Suppressor macrophage treated with lipopolysaccharide for 1 hour (primary cell): ENCODE measurements at places on chromosomes 11 and 22.

DNA sequence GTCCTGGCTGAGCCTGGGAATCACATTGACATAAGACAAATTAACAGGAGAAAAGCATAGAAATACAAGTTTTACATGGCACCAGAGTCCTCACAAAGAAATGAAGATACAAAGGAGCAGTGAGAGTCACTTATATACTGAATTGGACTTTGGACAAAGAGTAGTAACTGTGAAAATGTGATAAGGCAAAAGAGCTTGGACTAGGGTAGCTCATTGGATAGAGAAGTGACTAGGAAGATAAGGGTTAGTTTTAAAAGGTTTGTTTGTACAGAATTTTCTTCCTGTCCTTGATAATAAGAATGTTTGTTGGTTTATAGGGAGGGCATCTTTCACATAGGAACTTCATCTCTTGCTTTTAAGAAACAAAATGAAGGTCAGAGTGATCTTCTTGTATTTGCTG is 17.9 kb upstream of the NUCB2 start:
- no peak for DNase-seq

GRCh38 chr11:114617157-114618124 is 21.9 kb upstream of the NXPE4 start:
- DNase-seq = no peak

GRCh38 chr11:102568851-102569250 is 38.3 kb upstream of the MMP7 start:
- no peak for DNase-seq

DNA sequence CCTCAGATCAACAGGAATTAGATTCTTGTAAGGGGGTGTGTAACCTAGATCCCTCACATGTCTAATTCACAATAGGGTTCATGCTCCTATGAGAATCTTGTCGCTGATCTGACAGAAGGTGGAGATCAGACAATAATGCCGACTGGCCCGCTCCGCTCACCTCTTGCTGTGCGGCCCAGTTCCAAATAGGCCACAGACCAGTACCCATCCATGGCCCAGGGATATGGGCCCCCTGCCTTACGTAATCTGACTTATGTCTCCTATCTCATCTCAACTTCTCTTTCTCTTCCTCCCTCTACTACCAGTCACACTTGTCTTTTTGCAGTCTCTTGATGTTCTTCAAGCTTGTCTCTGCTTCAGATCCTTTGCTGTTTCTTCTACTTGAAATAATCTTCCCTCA is 70.0 kb downstream of the CWF19L2 start:
- no peak for DNase-seq

DNA sequence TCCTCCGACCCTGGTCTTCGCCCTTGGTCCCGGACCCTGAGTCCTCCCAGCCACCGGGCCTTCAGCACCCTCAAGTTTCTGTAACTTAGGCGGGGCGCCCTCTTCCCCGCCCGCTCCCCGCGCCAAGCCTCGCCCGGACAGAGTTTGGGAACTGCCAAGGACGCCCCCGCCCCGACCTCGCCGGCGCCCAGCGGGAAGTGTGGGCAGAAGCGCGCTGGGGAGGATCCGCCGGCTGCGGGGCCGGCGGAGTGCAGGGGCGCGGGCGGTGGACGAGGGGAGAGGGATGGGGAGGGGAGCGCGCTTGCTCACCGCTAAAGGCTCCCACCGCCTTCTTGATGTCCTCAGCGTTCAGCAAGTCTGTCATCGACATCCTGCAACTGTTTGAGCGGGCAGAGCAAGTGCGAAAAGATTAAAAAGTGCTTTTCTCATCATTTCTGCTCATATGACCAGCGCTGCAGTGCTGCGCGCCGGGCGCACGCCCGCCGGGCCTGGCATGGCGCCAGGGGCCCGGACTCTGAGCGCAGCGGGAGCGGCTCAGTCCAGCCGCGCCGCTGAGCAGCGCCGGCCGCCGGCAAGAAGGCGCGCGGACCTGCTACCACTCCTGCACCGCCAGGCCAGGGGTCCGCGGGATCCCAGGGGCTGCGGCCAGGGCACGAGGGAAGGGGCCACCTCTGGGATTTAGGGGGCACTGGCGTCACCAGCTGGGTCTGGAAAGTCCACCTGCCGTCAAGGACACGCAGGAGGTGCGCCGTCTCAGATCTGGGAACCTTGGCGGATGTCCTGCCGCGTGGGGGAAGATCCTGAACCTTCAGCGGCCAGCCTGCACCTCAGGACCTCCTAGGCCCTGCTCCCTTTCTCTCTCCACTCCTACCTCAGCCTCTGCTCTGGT is at the start of gene PVALB:
Gene PVALB, minus strand, starts transcription at position 400 of the 889 bp plus-strand sequence. Its CDS starts 30 bp downstream, at position 370.
- peak; percentile 79 for DNase-seq

DNA sequence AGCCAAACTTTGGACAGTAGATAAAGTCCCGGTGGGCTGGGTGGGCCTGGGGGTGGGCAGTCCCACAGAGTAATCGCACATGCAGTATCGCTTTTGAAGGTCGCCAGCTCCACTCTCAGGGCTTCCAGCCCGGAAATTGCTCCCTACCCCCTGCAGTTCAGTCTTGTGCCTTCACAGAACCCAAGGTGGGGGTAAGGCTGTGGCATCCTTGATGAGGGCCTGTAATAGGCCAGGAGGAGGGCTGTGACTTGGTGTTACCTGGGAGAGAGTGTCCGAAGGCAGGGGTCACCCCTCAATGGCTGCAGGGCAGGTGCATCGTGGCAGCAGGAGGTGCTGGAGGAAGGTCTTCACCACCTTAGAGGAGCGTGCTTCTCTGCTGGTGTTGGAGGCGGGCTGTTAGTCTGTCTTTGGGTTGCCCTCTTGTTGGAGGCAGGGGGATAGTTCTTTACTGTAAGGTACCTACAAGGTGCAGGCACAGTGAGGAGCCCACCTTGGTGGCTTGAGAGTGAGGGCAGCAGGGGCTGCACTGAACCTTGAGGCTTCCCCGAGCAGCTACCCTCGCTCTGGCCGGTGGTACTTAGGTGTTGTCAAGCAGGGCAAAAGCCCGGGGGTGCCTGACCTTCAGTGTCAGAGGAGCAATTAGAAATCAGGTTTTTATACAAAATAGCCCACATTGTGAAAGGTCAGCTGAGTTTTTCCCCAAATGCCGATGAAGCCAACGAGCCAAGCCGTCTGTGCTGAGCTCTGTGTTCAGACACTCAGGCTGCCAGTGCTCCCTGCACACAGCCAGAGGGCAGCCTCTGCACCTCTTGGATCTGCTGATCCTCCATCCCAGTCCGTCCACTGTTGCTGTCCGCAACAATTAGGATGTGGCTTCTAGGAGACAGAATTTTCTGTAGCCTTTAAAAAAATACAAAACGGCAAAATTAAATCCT is 21.9 kb downstream of the SAMM50 start:
- no peak for DNase-seq

GRCh38 chr11:12066799-12067508 is 43.4 kb upstream of the MICAL2 start:
- DNase-seq = peak; percentile 71
